Keratinocyte (primary cell): ENCODE measurements at places on chromosomes 4 and X. TPM values are rescaled to one million over a fixed set of nuclear protein-coding genes. Genes with fewer than 3 reads are reported as not detected.
A peak's percentile ranks its signal among the peaks of the same experiment; 100 is the strongest.

- DNase-seq: no peak
Observed at GRCh38 chr4:53039741-53040458, 177.8 kb downstream of the RASL11B start.

DNA sequence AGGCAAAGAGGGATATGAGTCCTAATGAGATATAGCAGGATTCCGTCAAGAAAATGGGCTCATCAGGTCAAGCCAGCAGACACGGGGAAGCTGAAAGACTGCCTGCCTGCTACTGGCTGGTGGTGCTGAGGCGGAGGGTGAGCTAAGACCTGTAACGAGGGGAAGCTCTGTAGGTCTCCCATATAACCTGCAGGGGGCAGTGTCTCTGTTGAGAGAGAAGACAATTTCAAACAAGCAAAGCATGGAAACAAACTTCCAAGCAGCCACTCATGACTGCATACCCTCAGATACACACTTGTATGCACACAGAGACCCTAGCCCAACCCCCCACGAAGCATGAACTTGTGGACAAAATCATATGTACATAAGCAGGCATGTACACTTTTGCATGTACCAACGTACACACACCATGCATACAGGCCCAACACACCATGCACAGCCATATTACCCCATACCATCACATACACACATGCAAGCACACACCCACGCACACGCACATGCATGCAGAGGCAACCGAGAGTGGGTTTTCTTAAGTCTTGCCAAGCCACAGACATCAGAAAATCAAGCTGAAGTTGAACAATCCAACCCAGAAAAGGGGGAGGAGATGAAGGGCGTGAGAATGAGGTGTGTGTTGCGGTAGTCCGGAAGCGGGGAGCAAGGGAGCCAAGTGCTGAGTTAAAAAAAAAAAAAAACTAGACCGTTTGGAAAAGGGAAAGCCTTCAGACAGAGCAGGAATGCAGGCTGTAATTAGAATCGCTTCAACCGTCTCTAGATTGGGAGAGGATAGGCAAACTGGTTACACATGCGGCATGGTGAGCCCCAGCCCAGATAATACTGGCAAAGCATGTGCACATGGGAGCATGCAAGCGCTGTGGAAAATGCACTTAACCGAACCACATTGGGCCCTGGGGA is 71.0 kb downstream of the PJA1 start:
- DNase-seq: no peak

GRCh38 chrX:15786915-15787314 is 3.4 kb upstream of the ZRSR2 start:
- no peak for DNase-seq

Gene GAGE1
- polyA plus RNA-seq: not detected in 3 replicates

DNA sequence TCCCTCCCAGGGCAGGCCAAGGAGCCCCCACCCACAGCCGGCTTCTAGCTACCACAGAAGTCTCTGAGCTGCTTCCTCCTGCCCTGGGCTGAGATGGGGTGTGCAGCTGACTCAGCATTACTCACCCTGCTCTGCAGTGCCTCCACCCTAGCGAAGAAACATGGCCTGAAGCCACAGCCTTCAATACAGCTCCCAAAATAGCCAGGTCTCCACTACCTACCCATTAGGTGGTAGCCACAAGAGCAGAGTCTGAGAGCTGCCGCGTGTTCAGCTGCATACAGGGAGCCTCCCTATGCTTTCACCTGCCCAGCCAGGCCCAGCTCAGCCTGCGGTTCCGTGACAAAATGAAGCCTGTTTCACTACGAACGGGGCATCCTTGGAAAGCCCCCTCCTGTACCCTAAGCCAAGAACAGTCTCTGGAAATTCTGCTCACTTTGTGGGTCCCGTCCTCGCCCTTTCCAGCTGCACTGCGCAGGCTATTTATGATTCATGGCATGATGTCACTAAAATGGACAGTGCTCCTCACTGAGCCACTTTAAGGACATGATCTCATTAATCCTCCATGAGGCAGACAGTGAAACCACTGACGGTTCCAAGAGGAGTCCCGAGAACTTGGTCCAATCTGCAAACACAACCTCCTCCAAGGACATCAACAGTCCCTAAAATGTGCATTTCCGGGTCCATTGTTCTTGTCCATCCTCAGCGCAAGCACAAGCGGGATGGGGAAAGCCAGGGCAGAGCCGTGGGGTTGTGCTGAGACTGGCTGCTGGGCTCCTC is 20.2 kb downstream of the WDR1 start:
- peak; percentile 81 for DNase-seq

DNA sequence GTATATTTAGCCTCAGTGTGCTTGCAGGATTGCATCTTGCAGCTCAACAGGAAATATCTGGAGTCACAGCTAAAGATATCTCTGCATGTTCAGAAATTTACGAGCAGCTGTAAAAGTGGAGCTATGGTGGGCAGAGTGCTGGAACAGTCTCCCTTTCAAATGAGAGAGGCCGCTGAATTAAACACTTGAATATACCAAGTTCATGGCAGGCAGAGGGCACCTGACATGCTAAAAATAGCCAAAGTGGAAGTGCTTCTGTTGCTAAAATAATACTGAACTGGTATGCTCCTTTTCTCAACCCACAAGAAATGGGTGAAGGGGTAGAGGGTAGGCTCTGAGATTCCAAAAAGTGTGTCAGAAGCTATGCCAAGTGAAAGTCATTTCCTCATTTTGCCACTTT is 98.1 kb downstream of the MGST2 start:
- no peak for DNase-seq

DNA sequence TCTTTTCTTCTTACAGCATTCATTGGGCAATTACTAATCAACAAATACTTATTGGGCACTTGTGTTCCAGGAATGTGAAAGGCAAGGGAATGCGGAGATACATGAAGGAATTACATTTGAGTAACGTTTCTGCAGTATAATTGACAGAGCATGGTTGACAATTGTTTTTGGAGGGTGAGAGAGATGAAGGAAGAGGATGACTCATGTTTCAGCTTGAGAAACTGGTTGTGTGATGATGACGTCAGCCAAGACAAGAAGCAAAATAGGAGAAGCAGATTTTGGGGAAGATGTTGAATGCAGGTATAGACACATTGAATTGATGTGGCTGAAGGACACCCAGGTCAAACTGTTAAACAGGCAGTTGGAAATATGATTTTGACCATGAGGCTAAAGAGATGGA is 8.0 kb upstream of the CPEB2 start:
- no peak for DNase-seq
